ENCODE measurements at places on chromosomes 3 and 15.

DNA sequence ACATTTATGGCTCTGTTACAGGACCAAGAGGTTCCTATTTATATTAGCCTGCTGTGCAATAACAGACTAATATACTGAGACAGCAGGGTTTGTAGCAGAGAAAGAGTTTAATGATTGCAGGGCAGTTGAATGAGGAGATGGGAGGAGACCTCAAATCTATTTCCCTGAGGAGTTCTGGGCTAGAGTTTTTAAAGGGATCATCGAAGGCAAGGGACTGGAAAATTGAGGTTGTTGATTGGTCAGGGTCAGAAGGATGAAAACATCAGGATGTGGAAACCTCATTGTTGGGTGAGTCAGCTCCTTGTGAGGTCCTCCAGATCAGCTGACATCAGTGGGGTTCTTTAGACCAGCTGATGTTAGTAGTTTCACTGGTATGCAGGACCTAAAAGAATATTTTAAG lies 60.6 kb upstream of the GOLGA8B start:
- no peaks in the 10 kb centered on the region for H3K36me3 ChIP-seq
- peaks cover 11% of the 10 kb centered on the region for H3K27me3 ChIP-seq
- H3K4me3 ChIP-seq, result no peak overlapping the region

DNA sequence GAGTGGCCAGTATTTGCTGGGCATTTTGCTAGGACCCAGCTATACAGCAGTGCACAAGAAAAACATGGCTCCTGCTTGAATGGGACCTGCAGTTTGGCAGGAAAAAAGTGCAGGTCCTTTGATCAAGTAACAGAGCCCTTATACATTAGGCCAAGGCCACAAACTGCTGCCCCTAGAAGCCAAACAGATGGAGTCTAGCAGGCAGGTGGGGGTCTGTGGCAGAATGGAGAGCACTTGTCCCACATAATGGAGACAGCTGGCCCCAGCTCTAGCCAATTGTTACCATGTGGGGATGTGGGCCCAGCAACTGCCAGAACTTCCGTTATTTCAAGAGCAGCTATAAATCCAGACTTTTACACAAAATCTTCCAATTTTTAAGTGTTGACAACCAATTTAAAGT lies 79.3 kb downstream of the SHQ1 start:
- H3K27me3 ChIP-seq, result no peaks in the 10 kb centered on the region
- H3K27ac ChIP-seq, result no peak overlapping the region
- DNase-seq, result no peak
- no peak overlapping the region for H3K4me3 ChIP-seq
- peaks cover 22% of the 10 kb centered on the region for H3K4me1 ChIP-seq

DNA sequence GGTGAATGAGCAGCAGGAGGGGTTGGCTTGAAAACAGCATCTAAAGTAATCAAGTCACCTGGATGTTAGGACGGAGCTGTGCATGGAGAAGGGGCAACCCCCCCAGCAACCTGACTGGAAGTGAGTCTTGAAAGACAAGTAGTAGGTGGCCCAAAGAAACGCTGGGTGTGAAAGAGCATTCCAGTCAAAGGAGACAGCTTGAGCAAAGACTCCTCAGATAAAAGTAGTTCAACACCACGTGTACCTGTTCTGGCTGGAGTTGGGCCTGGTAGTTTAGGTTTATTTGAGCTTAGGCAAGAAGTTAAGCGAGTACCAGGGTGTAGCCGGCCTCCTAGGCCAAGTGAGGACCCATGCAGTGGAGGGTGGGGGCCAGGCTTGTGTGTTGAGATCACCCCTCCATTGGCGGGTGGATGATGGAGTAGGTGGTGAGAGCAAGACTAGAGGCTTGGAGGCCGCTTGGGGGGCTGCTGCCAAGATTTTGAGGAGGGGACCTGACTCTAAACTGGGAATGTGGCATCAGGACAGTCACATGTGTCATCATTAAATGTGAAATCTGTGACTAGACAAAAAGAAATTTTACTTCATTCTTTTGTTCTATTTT lies 61.3 kb downstream of the ABHD2 start:
- H3K4me1 ChIP-seq, result peaks cover 45% of the 10 kb centered on the region
- no peak overlapping the region for H3K4me3 ChIP-seq
- no peaks in the 10 kb centered on the region for H3K27me3 ChIP-seq
- H3K27ac ChIP-seq, result peak overlapping the region; percentile 6
- H3K36me3 ChIP-seq, result peaks cover 31% of the 10 kb centered on the region

GRCh38 chr3:60514085-60514649 lies 737.1 kb downstream of the FHIT start:
- H3K4me3 ChIP-seq, result no peak overlapping the region
- no peaks in the 10 kb centered on the region for H3K27me3 ChIP-seq
- peaks cover 23% of the 10 kb centered on the region for H3K4me1 ChIP-seq
- peaks cover 10% of the 10 kb centered on the region for H3K36me3 ChIP-seq
- H3K27ac ChIP-seq, result no peak overlapping the region
- DNase-seq, result peak; percentile 2

GRCh38 chr3:22361521-22361920 lies 610.5 kb upstream of the ZNF385D start:
- no peaks in the 10 kb centered on the region for H3K36me3 ChIP-seq
- H3K4me3 ChIP-seq, result no peak overlapping the region
- no peaks in the 10 kb centered on the region for H3K4me1 ChIP-seq
- no peak overlapping the region for H3K27ac ChIP-seq
- H3K27me3 ChIP-seq, result peaks cover 1% of the 10 kb centered on the region
- DNase-seq, result no peak

DNA sequence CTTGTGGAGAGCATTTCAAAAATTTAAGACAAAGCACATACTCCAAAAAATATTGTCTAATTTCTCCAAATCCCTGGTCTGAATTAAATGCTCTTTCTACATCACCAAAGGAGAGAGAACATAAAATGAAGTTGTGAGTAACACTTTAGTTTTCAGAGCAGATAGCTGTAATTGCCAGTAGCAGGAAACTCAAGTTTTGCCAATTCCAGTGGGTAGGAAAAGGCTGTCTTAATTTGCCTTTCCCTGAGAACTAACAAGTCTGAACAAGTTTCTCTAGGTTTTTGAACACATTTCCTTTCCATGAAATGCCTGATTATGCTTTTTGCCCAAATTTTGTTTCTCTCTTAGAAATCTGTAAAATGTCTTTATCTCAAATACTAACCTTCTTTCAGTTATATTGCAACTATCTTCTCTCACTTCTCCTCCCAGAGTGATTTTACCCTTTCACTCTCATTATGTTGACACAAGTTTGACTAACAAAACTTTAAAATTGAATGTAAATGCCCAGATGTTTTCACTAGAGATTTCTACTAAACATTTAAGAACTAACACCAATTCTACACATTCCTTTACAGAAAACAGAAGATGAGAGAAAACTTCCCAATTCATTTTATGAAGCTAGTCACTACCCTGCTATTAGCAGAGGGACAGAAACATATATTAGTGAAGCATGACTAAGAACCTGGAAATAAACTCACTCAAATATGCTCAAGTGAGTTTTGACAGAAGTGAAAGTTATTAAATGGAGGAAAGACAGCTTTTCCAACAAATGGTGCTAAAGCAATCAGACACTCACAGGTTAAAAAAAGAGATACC lies 38.4 kb downstream of the RFX7 start:
- peak overlapping the region; percentile 79 for H3K27ac ChIP-seq
- peaks cover 9% of the 10 kb centered on the region for H3K4me1 ChIP-seq
- H3K27me3 ChIP-seq, result no peaks in the 10 kb centered on the region
- peaks cover 96% of the 10 kb centered on the region for H3K36me3 ChIP-seq
- no peak overlapping the region for H3K4me3 ChIP-seq

DNA sequence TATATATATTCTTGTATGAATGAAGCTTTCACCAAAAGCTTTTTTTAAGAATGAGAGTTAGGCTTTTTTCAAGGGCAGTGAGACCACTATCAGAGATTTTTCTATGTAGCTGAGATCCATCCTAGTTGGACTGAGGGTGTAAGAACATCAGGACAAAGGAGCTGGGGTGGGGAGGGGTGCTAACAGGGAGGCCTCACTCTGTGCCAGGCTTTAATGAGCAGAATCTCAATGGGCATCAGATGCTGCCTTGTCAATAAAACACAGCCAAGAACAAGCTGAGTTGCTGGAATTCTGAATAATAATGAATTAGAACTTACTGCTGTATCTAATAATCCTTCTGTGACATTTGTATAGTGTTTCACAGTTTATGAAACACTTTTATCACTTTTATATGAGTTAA lies 41.4 kb upstream of the USP3 start:
- peaks cover 14% of the 10 kb centered on the region for H3K27me3 ChIP-seq
- no peak overlapping the region for H3K4me3 ChIP-seq
- peaks cover 65% of the 10 kb centered on the region for H3K4me1 ChIP-seq
- H3K27ac ChIP-seq, result no peak overlapping the region
- H3K36me3 ChIP-seq, result peaks cover 10% of the 10 kb centered on the region

GRCh38 chr3:79661896-79662295 lies 105.9 kb downstream of the ROBO1 start:
- no peak overlapping the region for H3K4me3 ChIP-seq
- no peaks in the 10 kb centered on the region for H3K4me1 ChIP-seq
- no peak for DNase-seq
- H3K27me3 ChIP-seq, result no peaks in the 10 kb centered on the region
- no peaks in the 10 kb centered on the region for H3K36me3 ChIP-seq

GRCh38 chr15:93001881-93002280 lies 87.1 kb downstream of the RGMA start:
- H3K27ac ChIP-seq, result no peak overlapping the region
- H3K4me3 ChIP-seq, result no peak overlapping the region
- H3K4me1 ChIP-seq, result peaks cover 7% of the 10 kb centered on the region
- peaks cover 96% of the 10 kb centered on the region for H3K36me3 ChIP-seq
- DNase-seq, result no peak

DNA sequence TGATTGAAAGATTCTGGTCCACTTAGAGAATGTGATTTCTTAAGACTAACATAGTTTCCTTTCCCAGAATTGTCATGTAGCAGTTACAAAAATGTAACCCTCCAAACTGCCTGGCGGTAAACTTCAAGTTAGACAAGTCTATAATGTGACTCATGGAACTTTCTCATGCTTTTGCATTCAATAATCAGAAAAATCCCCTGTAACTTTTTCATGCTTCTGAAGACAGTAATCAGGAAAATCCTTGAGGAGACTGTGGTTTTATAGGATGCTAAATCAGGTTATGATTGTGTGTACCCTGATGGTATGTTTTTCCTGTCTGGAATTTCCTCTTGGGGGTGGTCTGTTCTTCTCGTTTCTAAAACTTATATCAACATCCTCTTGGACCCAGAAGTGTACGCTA lies 74.0 kb upstream of the RARB start:
- no peak overlapping the region for H3K4me3 ChIP-seq
- H3K36me3 ChIP-seq, result peaks cover 11% of the 10 kb centered on the region
- DNase-seq, result no peak
- no peak overlapping the region for H3K27ac ChIP-seq

- DNase-seq, result no peak
- H3K27me3 ChIP-seq, result peaks cover 5% of the 10 kb centered on the region
- no peak overlapping the region for H3K27ac ChIP-seq
- no peaks in the 10 kb centered on the region for H3K4me1 ChIP-seq
- H3K36me3 ChIP-seq, result no peaks in the 10 kb centered on the region
Measured at GRCh38 chr3:44419116-44419922, 58.2 kb downstream of the ZNF445 start.

- peak overlapping the region; percentile 85 for H3K4me3 ChIP-seq
- H3K4me1 ChIP-seq, result peaks cover 37% of the 10 kb centered on the region
- H3K27me3 ChIP-seq, result peaks cover 5% of the 10 kb centered on the region
- H3K27ac ChIP-seq, result no peak overlapping the region
- peak; percentile 60 for DNase-seq
- peaks cover 18% of the 10 kb centered on the region for H3K36me3 ChIP-seq
Measured at GRCh38 chr15:90388462-90389380, 679 bp downstream of the IQGAP1 start.

DNA sequence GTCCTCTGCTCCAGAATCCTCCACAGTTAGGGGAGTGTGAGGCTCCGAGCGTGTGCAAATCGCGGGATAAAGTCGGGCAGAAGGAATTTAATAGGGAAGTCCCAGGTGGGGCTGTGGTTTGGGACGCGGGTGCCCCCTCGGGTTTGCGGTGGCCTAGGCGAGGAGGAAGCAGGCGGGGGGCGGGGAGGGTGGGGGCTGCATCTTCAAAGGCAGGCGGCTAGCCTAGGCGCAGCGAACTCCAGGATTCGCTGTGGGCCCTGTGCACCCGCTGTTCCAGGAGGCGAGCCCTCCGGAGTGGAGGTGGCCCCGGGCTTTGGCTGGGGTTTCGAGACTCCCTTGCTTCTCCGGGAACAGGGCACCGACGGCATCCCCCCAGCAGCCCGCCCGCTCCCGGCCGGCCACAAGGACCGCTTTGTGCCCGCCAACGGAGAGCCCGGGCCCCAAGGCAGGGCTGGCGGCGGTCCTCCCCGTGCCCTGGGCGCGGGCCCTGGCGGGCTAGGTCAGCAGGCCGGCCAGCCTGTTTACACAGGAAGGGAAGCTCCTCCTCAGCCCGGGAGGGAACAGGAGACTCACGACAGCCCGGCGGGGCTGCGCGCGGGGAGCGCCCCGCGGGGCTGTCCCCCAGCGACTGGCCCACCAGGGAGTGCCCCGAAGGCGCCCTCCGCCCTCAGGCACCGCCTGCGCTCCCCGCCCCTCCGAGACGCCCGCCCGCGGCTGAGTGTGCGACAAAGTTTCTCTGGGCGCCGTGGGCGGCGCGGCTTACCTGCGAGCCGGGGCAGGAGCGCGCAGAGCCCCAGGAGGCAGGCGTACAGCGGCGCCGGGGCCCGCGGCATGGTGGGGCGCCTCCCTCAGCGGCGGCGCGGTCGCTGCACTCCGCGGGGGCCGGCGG lies 753 bp downstream of the ITGB5 start:
- H3K4me1 ChIP-seq, result peaks cover 58% of the 10 kb centered on the region
- peak overlapping the region; percentile 93 for H3K4me3 ChIP-seq
- H3K27ac ChIP-seq, result peak overlapping the region; percentile 95
- H3K36me3 ChIP-seq, result no peaks in the 10 kb centered on the region

All from nephron progenitor cell (in vitro differentiated cells).